ENCODE measurements at places on chromosomes 2 and 18. TPM values are rescaled to one million over a fixed set of nuclear protein-coding genes. Genes with fewer than 3 reads are reported as not detected.
A peak's percentile ranks its signal among the peaks of the same experiment; 100 is the strongest.

The RAX gene
- not detected for total RNA-seq

The ITPRID2 gene
- 208 TPM for total RNA-seq

The CPO gene
- total RNA-seq = not detected

The UGT1A5 gene
- total RNA-seq = not detected

- DNase-seq = no peak
These were observed 81.2 kb upstream of the LTBP1 start for GRCh38 chr2:32865399-32866068.

DNA sequence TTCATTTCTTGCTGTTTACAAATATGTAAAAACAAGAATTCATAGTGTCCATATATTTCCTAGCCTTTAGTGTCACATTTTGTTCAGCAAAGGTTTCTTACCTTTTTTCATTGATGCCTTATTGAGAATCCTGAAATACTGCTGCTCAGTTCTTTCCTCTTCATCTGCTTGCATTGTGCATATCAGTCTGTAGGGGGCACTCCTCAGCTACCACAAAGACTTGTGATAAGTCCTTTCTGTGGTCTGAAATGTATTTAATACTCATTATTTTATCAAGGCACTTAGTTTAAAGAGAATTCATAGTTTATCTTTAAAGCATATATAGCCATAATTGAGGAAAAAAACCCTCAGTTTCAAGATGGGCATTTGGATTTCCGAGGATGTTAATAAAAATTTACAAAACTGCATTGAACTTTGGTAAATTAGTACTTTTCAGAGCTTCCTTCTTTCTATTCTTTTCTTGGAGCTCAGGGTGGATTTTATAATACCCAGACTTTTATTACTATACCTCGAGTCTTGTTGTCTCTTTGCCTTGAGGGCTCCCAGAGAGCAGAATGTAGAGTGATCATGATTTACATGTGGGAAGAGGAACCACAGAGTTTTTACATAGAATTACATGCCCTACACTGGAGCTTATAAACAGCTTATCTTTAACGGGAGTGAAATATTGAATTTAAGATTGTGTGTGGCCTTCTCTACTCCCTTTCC, 570.1 kb downstream of the PLCL1 start:
- DNase-seq = peak; percentile 10

GRCh38 chr2:28088970-28089369, 198.4 kb downstream of the BABAM2 start:
- DNase-seq = no peak

GRCh38 chr2:240840435-240841060, 20.5 kb upstream of the KIF1A start:
- peak; percentile 37 for DNase-seq

The COL3A1 gene
- total RNA-seq = 0.92 TPM

DNA sequence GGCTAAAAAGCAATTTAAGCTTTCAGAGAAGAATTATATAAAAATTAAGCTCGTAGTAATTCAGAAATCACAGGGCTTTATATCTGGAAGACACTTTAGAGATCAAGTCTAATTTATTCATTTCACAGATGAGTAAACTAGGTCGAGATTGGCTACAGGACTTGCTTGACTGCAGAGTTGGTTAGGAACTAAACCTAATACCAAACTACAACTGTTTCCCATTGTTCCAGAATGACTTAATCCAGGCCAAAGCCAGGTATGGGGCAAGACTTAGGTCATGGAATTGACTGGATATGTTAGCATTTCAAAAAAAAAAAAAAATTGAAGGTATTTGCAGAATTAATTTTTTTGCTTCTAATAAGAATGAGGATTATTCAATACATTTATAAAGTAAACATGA, 146.1 kb downstream of the RIT2 start:
- no peak for DNase-seq

- DNase-seq = no peak
These were observed 536.6 kb downstream of the LRRTM4 start for GRCh38 chr2:76985387-76986136.

GRCh38 chr2:96594691-96595152, 43.4 kb downstream of the KANSL3 start:
- no peak for DNase-seq

GRCh38 chr2:46787364-46787763, 128.2 kb downstream of the MCFD2 start:
- no peak for DNase-seq

DNA sequence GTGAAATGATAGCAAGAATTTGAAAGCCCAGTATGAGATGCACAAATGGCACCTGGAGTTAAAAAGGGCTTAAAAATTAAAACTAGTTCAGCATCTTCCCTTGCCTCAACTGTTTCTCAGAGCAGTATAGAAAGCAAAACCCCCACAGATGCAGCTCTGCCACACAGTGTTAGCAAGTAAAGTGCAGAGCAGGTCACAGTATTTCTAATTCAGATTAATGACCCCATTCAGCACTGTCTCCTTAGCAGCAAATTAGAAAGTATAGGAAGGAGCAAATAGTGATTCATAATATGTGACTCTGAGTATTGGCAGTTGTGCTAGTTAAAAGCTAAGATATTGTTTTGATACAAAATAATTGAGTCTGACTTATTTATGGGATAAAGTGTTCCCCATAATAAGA, 73.8 kb upstream of the CCDC85A start:
- DNase-seq = no peak

The MLPH gene
- total RNA-seq = not detected

DNA sequence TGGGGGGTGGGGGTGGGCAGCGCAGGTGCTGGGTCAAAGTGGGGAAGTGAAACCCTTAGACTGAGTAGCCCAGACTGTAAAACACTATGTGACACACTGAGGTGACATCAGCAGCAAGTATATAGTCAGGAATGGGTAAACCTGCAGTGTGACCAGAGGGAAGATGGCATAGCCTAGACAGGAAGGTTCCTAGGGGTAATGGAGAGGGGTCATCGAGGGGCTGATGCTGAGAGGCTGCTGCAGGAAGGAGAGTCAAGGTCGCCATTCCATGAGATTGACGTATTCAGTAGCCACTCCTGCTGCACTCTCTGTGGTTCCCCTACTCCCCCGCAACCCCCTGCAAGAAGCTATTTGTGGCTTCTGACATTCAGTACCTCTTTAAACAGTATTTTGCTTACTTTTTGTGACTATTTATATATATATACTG, 111.7 kb downstream of the CHST9 start:
- DNase-seq = no peak

DNA sequence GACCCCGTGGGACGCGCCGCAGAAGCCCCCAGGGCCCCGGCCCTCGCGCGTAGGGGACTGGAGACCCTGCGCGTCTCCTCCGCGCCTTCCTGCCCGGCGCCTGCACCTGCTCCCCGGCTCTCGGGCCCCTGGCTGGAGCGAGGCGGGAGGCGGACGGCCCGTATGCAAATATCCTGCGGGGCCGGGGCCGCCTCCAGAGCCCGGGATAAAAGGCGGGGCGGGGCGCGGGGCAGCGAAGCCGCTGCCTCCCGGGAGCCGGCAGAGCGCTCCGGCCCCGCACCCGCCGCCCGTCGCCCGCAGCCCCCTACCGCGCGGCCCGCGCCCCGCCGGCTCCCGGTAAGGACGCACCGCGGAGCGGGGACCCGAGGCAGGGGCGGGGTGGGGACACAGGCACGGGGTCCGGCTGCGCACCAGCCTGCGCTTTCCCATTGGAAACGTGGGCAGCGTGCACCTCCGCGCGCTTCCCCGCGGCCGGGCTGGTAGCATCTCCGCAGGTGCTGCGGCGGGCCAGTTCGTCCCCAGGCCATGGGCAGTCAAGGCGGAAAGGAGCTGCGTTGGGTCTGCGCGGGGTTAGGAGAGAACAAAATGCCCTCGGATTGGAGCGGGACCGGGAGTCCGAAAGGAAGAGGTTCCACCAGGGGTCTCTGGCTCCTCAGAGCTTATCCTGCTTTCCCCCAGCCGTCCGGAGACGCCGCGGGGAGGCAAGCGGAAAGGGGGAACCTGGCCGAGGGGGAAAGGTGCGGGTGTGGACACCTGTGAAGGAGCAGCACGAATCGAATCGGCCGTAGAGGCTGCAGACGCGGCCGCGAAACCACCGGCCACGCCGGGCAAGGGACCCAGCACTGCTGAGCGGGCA, at the start of gene ATP6V1C2:
Gene ATP6V1C2, plus strand, starts transcription at position 235 of the 856 bp plus-strand sequence. CDS start 1,220 bp downstream, outside the sequence.
- DNase-seq = no peak

DNA sequence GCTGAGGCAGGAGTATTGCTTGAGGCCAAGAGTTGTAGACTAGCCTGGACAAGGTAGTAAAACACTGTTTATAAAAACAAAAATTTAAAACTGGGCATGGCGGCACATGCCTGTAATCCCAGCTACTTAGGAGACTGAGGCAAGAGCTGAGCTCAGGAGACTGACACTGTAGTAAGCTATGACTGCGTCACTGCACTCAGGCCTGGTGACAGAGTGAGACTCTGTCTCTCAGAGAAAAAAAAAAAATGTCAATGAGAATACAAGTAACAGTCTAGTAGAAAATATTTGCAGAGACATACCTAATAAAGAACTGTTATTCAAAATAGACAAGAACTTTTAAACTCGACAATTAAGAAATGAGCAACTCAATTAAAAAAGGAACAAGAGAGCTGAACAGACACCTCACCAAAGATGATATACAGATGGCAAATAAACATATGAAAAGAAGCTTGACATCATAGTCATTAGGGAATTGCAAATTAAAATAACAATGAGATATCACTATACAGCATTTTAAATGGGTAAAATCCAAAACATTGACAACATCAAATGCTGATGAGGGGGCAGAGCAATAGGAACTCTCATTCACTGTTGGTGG, 624.3 kb upstream of the ZEB2 start:
- no peak for DNase-seq

The REG3G gene
- total RNA-seq = not detected

The MATN3 gene
- total RNA-seq = 0.95 TPM

DNA sequence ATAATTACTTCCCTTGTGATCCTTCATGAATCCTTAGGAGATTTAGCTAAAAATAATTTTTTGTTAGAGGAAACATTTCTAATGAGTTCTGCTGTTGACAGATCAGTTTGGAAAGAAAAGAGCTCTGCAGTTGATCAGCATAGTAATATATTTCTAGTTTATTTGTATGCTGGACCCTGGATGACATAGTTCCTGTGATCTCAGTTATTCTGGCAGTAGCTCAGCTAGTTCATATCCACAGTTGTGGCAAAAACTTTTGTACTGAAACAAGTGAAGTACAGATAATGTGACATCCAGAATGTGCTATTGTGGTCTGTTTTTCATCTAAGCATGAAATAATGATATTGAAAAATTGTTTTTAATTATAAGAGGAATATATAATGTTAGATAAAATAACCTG, 33.7 kb downstream of the ABI2 start:
- no peak for DNase-seq

DNA sequence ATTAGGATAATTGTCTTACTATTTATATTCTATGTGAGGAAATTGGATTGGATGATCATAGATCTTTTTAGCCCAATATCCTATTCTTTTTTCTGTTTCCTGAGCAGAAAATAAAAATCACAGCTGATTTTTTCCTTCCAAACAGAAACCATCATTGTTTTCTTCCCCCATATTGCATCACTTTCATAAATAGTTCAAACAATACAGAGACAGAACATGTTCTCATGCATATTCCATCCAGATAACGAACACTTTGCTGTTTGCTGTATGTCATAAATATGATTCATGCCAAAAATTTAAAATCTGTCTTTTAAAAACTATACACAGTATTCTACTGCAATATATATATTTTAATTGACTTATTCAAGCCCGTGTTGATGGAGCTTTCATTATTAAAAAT, 22.0 kb upstream of the RALBP1 start:
- no peak for DNase-seq

DNA sequence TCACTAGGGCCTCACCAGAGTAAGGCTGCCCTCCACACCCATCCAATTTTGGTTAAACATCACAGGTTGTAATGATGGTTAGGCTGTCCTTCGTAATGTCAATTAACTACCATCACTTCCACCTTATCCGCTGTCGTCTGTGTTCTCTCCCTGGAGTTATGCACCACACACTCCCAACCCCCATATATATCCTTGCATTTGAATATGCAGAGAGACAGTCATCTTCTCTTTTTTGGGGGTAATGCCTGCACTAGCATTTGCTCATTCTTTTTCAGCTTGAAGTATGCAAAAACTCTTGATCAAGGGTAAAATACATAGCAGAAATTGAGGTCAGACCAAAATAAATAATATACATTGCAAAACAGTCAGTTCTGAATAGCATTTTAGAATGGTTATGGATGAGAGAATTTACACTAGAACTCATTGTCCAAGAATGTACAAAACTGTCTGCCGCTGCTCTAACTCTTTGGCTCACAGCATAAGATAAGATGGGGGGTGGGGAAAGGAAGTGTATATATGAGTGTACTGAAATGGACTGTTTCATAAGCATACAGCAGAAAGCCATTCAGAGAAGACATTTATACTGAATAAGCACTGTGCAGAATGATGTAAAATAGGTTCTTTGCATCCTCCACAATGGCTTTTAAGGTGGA, 397.8 kb upstream of the CHST9 start:
- no peak for DNase-seq

The CLEC4F gene
- total RNA-seq = not detected

DNA sequence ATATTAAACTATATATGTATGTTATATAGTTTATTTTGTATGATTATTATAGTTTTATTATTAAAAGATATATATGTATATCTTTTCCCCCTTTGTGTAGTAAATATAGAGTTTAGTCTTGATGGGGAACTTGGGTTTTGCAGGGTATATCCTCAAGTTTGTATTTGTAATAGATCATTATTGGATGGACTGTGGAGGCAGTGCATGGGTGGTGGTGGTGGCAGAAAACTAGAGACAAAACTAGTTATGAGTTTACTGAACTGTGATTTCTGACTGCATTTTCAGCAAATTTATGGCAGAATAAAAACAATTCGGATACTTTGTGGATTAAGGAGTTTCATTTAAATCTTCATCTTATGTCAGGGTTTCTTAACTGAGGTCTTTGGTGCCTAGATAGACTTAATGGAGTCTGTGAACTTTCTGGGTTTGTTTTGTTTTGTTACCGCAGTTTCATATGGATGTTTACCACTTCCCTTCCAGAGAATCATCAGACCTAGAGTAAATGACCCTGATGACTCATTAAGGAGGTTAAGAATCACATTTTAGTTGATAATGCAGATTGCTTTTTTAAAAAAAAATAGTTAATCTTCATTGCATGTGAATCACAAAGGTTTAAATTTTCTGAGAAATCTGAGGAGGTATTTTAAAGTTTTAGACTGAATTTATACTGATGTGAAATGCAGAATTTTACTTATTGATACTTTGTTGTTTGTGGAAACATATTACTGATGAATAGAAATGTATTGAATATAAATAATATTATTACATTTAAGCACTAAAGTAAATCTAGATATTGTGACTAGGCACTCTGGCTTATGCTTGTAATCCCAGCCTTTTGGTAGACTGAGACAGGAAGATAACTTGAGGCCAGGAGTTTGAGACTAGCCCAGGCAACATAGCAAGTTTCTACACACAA, 14.5 kb downstream of the EPC2 start:
- DNase-seq = peak; percentile 37

- no peak for DNase-seq
These were observed 41.6 kb upstream of the MGAT4A start for GRCh38 chr2:98772536-98772935.

The POTEC gene
- total RNA-seq = not detected

The KLHL14 gene
- not detected for total RNA-seq

Data from pulmonary artery endothelial cell (primary cell).